ENCODE measurements at places on chromosomes 7 and 10.

DNA sequence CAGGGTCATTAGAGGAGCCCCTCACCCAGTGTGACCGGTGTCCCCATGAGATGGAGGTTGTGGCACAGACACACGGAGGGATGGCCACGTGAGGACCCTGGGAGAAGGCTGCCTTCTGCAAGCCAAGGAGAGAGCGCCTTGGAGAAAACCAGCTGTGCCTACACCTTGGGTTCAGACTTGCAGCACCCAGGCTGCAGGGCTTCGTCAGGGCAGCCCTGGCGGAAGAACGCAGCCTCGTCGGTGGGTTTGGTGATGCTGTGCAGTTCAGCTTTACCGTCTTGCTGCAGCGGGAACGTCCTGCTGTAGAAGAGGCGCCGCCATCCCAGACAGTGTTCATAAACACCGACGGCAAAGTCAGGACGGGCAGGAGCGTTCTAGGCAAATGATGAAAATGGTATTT, 89.3 kb downstream of the MGMT start:
- DNase-seq: no peak

DNA sequence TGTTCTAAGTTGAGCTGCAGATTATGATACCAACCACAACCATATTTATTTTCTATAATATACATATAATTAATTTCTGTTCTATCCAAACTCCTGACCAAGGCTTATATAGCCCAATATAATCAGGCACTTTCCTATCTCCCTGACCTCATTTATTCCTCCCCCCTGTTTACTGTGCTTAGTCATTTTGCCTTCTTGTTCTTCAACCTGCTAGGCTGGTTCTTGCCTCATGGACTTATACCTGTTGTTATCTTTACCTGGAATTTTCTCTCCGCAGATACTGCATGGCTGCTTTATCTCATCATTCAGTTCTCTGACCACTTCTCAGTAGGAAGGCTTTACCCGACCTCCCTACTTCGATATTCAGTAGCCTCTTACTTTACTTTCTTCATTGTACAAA, 24.9 kb upstream of the FAM3C start:
- DNase-seq: no peak

GRCh38 chr10:93346108-93346507, 136.0 kb downstream of the MYOF start:
- no peak for DNase-seq

- DNase-seq: no peak
Observed at GRCh38 chr10:62194924-62195674, 73.5 kb downstream of the RTKN2 start.

- DNase-seq: no peak
Observed at GRCh38 chr10:43024524-43024923, 52.3 kb upstream of the RET start.

GRCh38 chr10:89954061-89954460, 252.7 kb downstream of the KIF20B start:
- DNase-seq: no peak

DNA sequence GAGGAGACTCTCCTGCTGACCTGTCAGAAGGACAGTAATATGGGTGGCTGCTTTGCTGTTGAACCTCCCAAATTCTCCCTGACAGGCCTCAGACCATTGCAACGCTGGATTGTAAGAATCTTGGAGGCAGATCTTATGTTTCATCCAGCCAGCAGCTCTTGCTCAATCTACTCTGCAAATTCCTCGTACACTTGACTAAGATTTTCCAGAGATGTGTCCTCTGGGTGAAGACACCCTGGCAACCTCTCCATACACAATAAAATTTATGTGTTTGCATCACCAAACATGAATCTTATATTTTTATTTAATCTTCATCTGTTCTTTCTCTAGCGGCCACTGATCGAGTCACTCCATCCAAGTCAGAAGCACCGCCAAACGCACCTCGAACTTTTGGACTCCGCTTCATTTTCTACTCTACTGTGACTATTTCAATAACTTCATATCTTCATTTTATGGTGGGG, 623.1 kb downstream of the ACTR3B start:
- DNase-seq: no peak

DNA sequence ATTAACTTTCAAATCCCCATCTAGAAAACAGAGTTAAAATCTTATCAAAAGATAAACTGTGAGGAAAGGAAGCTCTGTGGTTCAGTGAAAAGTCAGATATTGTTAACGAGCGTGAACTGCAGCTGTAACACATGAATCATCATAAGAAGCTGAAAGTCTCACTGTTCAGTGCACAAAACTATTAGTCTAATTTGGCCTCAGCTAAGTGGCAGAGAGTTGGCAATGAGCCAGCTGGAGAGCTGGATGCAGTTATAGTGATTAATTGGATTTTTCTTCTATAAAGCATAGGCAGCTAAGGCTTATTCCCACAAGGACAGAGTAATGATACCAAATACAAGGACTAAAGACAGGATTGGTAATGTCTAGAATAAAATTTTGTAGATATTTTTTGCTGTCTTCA, 101.1 kb upstream of the ABCB5 start:
- no peak for DNase-seq

DNA sequence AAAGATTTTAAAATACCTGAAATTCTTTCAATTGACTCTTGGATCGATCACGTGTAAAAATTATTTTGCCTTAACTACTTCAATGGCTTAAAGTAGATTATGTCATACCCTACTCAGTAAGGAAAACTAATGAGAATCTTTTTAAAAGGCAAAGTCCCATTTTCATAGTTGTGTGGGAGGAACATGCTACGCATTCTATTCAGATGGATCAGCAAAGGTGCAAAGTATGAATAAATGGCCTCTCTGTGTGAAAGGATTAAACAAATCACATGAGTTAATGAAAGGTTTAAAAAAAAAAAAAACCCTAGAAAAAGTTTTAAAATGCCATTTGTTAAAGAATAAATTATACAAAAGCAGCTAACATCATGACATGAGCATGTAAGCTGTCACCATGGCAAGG, 77.1 kb downstream of the ENO4 start:
- no peak for DNase-seq

GRCh38 chr7:54189330-54189729, 352.8 kb upstream of the VSTM2A start:
- no peak for DNase-seq

DNA sequence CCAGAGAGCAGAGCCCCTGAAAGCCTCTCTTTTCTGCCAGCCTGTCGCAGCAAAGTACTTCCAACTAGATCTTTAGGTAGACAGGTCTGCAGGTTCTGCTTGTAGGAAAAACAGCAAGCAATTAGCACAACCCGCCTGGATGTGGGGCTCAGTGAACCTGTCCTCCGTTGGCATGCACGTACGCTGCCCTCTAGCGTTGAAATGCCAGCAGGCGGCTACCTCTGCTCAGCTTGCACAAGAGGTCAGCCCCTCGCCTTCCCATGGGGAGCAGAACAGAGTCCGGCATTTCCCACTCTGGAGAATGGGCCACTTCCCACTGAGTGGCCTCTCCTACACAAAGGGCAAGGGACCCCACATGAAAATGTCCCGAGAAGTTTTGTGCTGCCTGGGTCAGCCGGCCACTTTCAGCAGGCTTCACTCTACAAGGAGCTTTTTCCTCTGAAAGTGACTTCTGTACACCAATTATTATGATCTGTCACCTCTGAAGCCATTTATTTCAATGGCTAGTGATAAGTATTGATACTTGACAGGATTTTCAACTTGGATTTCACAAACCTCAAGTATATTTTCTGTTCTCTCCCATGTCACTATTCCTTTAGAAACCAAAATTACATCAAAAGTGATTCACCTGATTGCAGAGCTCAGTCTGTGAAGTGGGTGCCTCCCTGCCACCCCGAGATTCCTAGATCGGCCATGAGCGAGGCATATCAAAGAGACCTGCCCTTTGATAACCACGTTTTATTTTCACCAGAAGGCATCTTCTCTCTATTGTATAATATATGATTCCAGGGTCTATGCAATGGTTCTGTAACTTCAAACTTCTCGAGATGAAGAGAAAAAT, 56.7 kb downstream of the JCAD start:
- DNase-seq: peak; percentile 27

All from T follicular helper cell (primary cell).